AG04450 (cell line): ENCODE measurements at places on chromosomes 4 and X.
A peak's percentile ranks its signal among the peaks of the same experiment; 100 is the strongest.

GRCh38 chr4:10808591-10808990 is 124.0 kb upstream of the CLNK start:
- DNase-seq, result peak; percentile 11

- peak; percentile 30 for DNase-seq
Observed at GRCh38 chr4:80407246-80407645, 71.7 kb downstream of the CFAP299 start.

- no peak for DNase-seq
Observed at GRCh38 chr4:61200916-61201526, 895 bp downstream of the ADGRL3 start.

- DNase-seq, result no peak
Observed at GRCh38 chrX:56026815-56027214, 205.3 kb upstream of the KLF8 start.

DNA sequence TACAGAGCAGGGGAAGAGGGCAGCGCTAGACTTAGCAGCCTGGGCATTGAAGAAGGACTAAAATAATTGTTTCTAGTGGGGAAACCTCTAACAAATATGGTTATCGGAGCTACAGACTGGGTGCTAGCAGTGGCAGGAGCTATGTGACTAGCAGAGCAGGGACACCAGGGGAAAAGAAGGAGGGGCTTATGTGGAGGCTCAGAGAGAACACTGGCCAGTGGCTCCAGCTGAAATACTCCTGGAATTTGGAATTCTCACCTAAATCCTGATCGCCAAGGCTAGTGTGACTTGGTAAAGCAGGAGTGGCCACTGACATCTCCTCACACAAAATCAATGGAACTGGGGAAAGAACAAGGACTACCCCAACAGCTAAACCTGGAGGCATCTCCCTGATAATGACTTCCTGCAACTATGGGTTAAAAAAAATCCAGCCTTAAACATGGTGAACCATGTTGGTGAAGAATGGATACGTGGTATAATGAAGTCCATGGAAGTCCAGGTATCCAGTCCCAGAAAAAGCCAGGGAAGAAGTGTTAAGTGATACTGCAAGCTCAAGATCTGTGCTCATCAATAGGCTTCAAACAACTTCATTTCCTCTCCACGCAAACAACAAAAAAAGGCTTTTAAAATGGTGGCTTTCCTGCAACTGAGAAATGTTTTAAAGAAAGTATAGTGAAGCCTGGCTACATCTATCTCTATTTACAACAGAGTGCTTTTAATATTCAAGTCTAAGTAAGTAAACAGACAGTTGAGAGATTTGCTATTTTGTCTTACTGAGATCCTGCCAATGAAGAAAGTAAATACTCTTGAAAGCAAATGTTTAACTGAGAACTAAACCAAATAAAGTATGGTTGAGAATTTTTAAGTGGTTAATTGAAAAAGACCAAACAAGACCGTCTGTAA is 1.8 kb downstream of the TAPT1 start:
- no peak for DNase-seq
